ENCODE measurements at places on chromosomes 11 and 22. TPM values are rescaled to one million over a fixed set of nuclear protein-coding genes. Genes with fewer than 3 reads are reported as not detected.

Gene TBX1
- total RNA-seq, result 3.9 TPM

Gene OTOG
- 0.12 TPM for total RNA-seq

Gene C1QTNF5
- total RNA-seq, result 32.9 TPM

Gene PATE4
- not detected for total RNA-seq

Gene EHF
- total RNA-seq, result 176 TPM
